Bronchial smooth muscle cell (primary cell): ENCODE measurements at places on chromosomes 5 and 9. TPM values are rescaled to one million over a fixed set of nuclear protein-coding genes. Genes with fewer than 3 reads are reported as not detected.

The DNAI1 gene
- 0.34 TPM in 1 of 2 replicates, not detected in the other for total RNA-seq

The ADGRD2 gene
- total RNA-seq = not detected in 2 replicates

The FAXDC2 gene
- 18.4 and 21.1 TPM in 2 replicates for total RNA-seq

The ALDH7A1 gene
- 52.8 and 59.6 TPM in 2 replicates for total RNA-seq

The COL23A1 gene
- under 0.01 TPM in 1 of 2 replicates, not detected in the other for total RNA-seq

The OLFM1 gene
- total RNA-seq = 1.1 and 4.5 TPM in 2 replicates

The GMCL2 gene
- not detected in 2 replicates for total RNA-seq

The PTPN3 gene
- under 0.01 and 0.17 TPM in 2 replicates for total RNA-seq

The PSAT1 gene
- total RNA-seq = 9.0 and 32.4 TPM in 2 replicates

The REEP2 gene
- total RNA-seq = 9.8 and 16.4 TPM in 2 replicates

The DMRTA1 gene
- 0.34 and 0.47 TPM in 2 replicates for total RNA-seq
